ENCODE measurements at places on chromosomes 4 and X.
A peak's percentile ranks its signal among the peaks of the same experiment; 100 is the strongest.

DNA sequence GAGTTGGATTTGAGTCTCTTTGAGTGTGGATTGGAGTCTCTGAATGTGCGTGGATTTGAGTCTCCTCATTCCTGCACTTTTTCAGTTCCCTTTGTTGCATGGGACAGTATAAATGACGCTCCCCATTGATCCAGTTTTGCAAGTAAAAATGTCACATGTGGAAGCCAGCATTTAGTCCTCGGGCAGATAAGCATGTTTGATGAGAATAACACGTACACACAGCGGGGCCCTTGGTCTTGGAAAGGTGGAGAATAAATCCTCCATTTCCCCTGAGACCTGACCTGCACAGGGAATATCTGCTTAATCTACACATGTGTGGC lies 8.1 kb downstream of the P2RY8 start:
- no peak for DNase-seq

GRCh38 chr4:150308824-150309472 lies 230.7 kb downstream of the DCLK2 start:
- no peak for DNase-seq

DNA sequence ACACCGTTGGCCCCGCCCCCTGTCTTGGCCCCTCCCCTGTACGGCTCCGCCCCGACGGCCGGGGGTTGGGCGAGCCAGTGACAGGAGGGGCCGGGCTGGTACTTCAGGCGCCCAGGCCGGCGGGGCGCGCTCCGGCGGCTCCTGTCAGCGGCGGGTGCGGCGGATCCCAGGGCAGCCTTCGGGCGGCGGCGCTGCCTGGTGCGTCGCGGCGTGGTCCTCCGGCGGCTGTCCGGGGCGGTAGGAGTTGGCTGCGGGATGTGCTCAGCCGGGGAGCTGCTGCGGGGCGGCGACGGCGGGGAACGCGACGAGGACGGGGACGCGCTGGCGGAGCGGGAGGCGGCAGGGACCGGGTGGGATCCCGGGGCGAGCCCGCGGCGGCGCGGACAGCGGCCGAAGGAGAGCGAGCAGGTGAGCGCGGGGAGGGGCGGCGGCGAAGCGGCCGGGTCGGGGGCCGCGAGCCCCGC lies at the start of gene FAM241A:
TSS of gene FAM241A (plus strand) at position 129 of the 464 bp plus-strand sequence. CDS start at position 256, 127 bp downstream.
- peak; percentile 83 for DNase-seq

DNA sequence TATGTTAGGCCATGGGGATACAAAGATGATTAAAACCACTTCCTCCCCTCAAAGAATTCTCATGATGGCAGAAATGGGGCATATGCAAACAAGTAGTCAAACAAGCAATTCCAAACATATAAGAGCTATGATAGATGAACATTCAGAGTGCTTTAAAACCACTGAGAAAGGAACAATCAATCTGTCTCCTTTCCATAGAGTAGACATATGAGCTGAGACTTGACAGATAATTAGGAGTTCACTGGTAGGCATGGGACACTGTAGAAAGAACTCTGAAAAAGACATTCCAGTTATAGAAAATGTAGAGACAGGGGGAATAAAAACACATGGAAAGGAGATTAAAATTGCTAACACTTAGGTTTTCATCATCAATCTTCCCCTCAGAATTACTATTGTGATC lies 372.8 kb downstream of the KLHL4 start:
- DNase-seq, result no peak

- DNase-seq, result no peak
Observed at GRCh38 chr4:76570141-76570973, 135.3 kb downstream of the SHROOM3 start.

DNA sequence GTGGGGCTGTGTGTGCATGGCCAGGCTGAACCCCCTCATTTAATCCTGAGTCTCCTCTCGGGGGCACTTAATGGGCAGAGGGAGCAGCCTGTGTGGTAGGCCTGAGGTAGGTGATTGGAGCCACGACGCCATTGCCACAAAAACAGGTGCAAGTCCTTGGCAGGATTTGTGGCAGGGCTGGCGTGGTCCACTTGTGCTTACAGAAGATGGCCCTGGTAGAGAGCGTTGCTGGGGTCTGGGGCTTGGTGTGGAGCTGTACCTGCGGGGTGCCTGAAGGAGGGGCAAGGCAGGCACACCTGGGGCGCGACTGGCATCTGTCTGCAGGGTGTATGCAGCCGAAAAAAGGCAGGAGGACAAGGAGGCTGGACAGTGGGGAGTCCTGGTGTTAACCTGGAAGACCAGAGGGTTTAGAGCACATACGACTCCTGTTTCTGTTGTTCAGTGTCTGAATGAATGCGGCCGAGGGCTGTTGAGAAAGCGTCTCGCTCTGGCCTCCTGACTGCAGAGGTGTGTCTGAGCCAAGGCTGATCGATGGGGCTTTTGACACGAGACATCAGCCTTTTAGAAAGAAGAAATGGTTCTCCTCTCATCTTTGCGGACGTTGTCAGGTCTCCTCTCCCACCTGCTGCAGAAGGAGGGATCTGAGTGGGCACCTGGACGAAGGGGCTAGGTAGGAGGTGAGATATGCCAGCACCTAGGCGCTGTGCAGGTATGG lies 52.0 kb downstream of the TBC1D14 start:
- DNase-seq, result no peak

Data from T-helper 1 cell (primary cell).